ENCODE measurements at places on chromosomes 13 and 19.

- DNase-seq = peak; percentile 48
Observed at GRCh38 chr19:41930926-41931592, 2.8 kb upstream of the ERFL start.

DNA sequence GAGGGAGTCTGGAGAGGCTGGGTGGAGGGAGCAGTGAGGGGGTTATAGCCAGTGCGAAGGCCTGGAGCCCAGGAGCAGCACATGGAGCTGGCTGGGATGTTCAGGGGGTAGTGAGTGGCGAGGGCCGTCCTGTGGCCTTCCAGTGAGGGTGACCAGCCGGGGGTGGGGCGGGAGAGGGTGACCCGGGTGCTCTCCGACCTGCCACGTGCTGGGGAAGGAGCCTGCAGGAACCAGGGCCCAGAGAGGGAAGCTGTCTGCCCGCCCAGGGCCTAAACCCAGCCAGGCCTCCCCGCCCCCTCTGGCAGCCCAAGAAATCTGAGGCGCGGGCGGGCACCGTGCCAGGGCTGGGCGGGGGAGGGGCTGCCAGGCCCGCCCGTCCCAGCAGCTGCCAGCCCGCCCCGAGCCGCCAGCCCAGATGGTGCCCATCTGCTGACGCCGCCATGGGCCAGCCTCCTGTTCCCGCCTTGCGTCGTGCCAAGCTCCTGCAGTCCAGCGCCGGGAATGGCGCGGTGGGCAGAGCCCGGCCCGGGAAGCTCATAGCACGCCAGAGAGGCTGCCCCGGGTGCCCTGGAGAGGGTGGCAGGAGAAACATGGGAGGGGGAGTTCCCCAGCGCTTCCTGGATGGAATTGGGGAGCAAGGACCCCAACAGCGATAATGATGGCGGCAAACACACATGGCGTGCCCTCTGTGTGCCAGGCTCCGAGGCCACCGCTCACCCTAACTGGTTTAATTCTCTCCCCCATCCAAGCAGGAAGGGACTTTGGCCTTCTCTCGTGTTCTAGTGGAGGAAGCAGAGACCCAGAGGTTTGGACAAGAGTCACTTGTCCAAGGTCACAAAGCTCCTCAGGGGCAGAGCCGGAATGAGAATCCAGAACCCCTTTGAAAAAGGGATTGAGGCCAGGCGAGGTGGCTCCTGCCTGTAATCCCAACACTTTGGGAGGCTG, 21.5 kb downstream of the NFIC start:
- DNase-seq = no peak

DNA sequence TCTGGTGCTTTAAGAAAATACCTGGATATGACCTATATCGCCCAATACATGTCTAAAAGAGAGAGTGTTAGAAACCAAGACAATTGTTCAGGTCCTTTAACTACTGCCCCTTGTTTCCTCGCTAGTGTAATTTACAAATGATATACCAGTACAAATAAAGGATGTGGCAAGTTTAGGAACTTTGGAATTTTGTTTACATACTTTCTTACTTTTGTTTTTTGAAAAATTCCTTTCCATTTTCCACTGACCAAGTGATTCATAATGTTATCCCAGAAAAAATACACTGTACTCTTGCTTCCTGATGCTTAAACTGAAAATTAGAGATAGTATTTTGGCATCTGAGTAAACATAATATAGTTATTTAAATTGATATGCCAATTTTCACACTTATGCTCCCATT, 96.8 kb upstream of the CSNK1A1L start:
- DNase-seq = no peak

GRCh38 chr19:56507446-56508289, at the start of gene ZNF471:
Gene ZNF471, plus strand, starts transcription at chr19:56507855. Its CDS starts 3,717 bp downstream, at chr19:56511572.
- peak; percentile 99 for DNase-seq

GRCh38 chr13:33554919-33555791, 262.8 kb upstream of the RFC3 start:
- DNase-seq = peak; percentile 7

DNA sequence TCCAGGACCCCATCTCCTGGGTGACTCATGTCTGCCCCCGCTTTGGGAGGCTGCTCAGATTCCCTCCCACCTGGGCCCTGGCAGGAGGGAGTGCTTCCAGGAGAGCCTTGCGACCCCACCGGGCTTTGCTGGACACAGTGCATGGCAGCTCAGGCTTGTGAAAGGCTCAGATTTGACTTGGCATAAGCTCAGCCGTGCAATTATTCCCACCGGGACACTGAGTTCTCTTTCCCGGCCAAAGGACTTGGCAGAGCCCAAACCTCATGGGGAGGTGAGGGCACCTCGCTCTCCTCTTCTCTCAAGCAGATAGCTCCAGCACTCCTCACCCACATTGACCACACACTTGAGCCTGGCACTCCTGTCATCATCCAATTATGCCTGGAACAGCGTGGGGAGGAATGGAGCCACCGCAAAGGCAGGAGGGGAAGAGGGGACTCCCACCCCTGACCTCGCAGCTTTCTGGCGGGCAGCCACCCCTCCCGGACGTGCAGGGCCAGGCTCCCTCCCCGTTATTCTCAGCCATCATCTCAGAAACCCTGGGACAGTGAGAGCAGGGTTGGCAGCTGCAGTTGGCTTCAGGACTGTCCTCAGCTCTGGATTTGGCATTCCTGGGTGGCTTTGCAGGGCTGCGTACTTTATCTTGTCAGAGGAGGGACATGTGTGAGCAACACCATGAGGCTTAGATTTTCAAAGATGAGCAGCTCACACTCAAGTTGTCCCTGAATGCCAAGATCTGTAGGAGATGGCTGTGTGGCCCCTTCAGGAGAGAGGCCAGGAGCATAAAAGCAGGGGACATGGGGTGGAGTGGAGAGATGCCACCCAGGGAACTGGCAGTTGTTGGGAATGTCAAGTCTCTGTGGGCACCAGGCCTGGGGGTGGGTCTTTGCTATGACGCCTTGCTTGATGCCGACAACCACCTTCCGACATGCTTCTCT, 306.2 kb downstream of the TEX29 start:
- DNase-seq = no peak

DNA sequence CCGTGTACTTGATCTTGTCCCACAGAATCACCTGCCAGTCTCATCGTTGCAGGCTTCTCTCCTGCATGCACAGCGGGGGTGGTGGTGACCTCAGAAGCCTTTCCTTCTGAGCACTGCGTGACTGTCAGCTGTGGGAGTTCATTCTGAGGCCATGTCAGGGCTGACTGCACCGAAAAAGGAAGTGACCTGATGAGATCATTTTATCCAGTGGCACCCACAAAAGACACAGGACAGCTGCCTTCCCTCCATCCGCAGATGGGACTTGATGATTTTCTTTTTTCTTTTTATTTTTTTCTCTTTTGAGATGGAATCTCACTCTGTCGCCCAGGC, 89.7 kb downstream of the RAB20 start:
- no peak for DNase-seq

DNA sequence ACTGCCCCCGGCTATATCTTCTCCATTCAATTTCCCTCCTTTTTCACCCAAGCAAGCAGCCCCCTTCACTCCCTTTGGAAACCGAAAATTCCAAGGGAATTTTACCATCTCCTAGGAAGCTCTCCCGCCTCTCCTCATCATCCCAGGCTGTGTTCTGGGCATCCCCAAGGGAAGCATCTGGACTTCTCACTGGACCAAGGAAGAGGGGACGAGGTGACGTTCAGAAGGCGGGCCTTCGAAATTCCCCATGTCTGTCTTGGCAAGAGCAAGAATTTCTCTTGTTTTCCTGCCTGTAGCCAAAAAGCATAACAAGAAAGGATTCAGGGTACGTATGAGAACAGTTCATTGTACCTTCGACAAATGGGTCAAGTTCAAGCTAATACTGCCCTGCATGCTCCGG, 6.1 kb downstream of the TPRX2 start:
- no peak for DNase-seq

DNA sequence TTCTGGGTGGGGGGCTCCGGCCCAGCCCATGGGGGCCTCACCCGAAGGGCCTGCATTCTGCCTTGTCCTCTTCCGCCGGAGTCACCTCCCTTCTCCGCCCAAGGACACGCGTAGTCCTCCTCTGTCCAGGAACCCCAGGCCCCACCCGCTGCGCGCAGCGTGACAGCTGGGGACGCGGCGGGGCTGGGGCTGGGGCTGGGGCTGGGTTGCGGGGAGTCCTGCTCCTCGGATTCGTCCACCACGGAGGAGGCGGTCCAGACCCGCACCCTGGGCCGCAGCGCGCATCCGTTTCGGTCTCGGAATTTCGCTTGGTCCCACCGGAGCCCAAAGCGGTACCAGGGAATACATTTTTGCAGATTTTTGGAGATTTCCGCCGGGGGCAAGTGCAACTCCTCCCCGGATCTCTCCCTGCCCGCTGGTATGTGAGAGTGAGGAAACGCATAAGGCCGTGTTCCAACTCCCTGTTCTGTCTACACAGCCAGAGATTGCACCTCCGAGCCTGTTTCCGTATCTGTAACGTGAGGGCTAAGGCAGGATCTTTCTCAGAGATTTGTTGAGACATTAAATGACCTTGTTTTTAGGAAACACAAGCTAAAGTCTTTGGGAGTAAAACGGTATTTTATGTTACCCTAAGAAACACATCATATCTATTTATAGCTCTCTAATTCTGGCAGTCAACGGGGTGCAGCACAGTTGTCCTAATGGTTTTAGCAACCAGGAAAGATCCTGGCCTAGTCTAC, at the start of gene COX7A1:
Gene COX7A1, minus strand, starts transcription at position 96 of the 740 bp plus-strand sequence. Its CDS starts 40 bp downstream, at position 56.
- no peak for DNase-seq

GRCh38 chr19:13104848-13105711, 2.4 kb upstream of the LYL1 start:
- DNase-seq = no peak

DNA sequence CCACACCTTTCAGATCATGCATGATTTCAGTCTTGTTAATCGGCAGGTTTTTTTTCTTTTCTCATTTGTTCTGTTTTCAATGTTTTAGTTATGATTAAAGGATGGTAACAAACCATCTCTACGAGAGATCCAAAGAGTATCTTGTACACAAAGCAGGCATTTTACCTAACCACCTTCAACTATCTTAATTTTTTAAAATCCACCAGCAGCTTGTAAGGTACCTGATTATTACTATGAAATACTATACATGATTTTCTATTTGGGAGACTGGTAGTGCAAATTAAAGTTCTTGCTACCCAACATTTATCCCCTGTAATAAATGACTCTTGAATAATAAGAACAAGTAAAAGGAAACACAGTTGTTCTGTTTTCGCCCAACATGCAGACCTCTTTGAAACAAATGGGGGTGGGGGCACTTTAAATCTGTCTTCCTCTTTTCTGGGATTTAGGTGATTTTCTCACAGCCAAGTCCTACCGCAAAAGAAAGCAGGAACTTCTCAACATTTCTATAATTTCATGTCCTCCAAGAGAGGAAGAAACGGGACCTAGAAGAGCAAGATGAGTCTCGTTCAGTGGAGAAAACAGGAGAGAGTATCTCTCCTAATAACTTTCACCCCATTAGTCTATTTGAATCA, 3.6 kb downstream of the POU4F1 start:
- no peak for DNase-seq

DNA sequence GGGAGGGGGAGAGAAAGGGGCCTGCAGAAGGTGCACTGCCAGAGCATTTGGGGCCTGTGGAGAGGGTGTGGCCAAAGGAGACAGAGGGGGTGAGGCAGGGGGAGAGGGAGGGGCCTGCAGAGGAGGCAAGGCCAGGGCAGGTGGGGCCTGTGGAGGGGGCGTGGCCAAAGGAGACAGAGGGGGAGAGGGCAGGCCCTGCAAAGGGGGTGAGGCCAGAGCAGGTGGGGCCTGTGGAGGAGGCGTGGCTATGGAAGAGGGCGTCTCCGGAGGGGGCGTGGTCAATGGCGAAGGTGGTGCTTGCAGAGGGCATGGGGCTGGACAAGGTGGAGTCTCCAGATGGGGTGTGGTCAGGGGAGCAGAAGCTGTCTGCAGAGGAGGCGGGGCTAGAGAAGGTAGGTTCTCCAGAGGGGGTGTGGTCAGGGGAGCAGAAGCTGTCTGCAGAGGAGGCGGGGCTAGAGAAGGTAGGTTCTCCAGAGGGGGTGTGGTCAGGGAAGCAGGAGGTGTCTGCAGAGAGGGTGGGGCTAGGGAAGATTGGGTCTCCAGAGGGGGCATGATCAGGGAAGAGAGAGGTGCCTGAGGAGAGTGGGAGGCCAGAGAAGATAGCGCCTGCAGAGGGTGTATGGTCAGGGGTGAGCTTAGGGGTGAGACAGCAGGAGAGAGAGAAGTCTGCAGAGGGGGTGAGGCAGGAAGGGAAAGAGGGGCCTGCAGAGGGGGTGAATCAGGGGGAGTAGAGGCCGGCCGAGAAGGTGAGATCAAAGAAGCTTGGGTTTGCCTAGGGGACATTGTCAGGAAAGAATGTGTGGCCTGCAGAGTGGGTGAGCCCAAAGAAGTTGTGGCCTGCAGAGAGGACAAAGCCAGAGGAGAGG, 3.4 kb downstream of the PRR36 start:
- peak; percentile 30 for DNase-seq

DNA sequence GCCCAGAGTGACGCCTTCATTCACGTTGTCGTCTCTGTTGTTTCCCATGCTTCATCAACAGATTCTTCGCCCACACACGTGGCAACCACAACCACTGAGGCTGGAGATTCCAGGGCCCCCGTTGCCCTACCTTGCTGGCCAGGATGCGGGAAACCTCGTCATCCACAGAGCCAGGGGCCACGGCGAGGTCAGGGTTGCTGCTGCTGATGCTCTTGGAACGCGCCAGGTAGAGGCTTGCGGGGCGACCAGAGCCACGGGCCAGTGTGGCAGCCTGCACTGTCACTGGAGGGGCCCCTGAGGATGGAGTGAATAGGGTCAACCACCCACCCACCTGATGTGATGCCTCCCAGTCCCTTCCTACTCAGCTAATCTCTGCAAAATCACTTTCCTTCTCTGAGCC, 6.3 kb upstream of the ANGPTL8 start:
- no peak for DNase-seq

DNA sequence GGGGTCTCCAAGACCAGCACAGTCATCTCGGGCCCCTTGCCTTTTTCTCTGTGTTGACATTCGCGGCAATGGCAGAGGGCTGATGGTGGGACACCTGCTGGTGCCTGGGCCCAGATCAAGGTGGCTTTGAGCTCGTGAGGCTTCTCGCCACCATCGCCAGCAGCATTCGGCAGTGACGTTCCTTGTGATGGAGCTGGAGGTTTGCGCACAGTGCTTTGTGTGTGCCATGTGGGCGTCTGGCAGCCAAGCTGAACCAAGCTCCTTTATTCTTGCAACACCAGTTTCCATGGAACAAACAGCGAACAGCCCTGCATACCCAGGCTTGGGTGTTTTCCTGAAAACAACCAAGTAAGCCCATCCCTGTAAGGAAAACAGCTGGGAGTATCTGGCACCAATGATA, 9.1 kb upstream of the TMEM255B start:
- no peak for DNase-seq

DNA sequence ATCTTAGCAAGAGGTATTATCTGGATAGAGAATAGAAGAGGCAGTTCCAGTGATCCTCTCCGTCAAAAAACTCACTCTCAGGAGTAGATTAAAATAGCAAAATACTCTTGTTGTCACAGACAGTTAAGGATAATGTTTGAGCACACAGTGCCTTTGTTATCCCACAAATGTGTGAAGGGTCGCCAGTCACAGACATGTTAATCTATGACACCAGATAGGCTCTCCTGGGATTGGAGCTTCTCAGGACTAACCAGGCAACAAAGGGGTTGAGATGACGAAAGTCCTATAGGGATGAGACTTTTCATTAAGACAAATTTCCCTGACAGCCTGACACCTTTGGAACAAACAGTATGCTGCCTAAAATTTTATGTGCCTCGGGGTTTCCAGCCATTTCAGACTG, 1947.1 kb downstream of the OLFM4 start:
- no peak for DNase-seq

GRCh38 chr19:21508198-21508597, 2.8 kb downstream of the ZNF429 start:
- no peak for DNase-seq

GRCh38 chr13:29081036-29081435, 260.9 kb downstream of the MTUS2 start:
- no peak for DNase-seq
